ENCODE measurements at places on chromosomes 13 and 19.

GRCh38 chr19:47901370-47901769 lies 15.3 kb upstream of the SULT2A1 start:
- DNase-seq: no peak

GRCh38 chr19:51780270-51780669 lies 14.7 kb upstream of the FPR3 start:
- no peak for DNase-seq

- DNase-seq: peak; percentile 99
These were observed at the start of gene MED26 for GRCh38 chr19:16628183-16628983. Gene MED26, minus strand, starts transcription at chr19:16628204. Its CDS starts 261 bp downstream, at chr19:16627943.

DNA sequence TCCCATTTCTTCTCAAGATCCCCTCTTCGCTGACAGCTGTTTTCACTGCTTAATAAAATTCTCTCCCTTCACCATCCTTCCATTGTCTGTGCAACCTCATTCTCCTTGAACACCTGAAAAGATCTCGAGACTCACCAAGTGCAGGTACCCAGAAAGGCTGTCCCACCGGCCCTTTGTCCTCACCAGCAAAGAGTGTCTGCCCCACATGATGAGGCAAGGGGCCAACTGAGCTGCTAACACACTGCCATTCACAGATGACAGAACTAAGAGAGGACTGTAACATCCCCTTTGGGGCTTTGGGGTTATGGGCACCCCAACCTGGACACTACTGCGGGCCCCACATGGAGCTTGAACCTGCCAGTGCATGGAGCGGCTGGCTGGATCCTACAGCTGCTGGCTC lies 771.4 kb upstream of the MIR17HG start:
- DNase-seq: no peak

- no peak for DNase-seq
These were observed 37.0 kb downstream of the SKA3 start for GRCh38 chr13:21139374-21139773.

- DNase-seq: no peak
These were observed 110.2 kb upstream of the SPATA13 start for GRCh38 chr13:24050292-24050711.

GRCh38 chr19:12946731-12947496 lies 1.3 kb downstream of the RAD23A start:
- DNase-seq: no peak

- DNase-seq: no peak
These were observed 1422.4 kb upstream of the MIR17HG start for GRCh38 chr13:89925107-89925506.

DNA sequence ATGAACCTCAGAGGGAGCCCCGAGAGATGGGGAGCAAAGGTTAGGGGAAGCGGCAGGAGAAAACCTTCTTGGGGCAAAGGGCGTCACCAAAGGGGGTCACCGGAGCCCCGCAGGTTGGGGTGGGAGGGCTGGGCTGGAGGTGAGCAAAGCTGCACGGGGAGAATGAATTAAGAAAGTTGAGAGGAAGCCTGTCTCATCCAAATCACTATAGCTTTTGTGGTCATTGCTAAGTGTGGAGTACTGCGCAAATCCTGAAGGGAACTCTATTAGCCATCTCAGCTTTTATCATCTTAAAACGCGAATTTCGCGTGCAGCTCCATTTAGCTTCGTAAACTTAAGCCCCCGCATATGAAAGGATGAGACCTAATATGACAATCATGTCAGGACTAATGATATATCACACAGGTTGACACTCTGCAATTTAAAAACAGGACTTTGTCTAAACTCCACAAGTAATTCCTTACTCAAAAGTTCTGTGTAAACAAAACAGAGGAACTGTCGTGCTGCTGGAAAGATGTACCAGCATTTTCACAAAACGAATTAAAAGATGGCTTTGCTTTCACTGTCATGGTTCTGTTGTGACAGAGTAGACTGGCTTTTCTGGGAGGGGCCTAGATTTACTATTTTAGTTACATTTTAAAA lies 631 bp downstream of the LACC1 start:
- DNase-seq: no peak

DNA sequence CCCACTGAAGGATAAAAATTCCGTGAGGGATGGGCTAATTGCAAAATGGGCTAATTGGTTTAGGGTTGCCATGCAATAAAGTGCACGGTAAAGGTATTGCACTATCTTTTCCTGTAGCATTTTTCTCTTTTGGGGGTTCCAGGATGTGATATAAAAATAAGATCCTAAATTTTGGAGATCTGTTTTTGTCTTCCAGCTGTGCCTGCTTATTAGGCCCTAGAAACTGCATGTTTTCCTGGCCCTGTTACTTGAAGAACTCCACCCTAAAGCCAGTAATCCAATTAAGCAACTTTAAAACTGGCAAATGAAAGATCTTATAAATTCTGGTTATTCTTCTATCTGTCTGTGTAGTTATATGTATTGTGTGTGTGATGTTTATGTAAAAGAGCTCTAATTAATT lies 2489.6 kb downstream of the PCDH9 start:
- DNase-seq: no peak

GRCh38 chr13:27415116-27415515 lies 9.3 kb upstream of the GTF3A start:
- DNase-seq: no peak

GRCh38 chr19:38846097-38846496 lies 3.7 kb downstream of the HNRNPL start:
- DNase-seq: no peak

DNA sequence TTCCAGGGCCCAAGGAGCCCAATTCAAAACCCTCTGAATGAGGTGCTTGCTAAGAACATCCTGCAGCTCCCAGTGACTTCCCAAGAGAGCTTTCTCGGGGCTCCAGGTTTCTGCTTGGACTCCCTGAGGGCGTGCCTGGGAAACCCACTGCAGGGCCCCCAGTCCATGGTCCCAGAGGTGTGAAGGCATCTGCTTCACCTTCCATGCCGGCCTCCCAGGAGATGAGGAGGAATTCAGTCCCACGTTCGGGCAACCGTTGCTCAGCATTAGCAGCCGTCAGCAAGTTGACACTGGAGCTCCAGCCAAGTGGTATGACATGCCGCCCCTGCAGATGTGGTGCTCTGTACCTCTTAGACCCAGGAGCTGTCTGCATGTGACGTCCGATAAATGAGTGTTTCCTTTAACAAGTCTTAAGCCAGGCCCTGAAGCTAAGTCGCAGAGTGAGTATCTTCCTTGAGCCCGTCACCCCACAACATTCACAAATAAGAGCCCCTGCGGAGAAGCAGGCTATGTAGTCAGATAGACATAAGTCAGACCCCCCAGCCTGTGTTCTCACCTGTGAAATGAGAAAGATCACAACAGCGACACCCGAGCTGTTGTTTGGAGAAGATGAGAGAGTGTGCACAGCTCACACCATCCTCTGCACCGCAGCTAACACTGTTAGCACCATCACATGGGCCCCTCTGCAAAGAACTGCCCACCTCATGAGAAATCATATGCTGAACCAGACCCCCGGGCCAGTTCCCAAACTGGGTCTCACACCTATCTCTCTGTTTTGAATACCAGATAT lies 150.3 kb downstream of the KATNAL1 start:
- DNase-seq: no peak

DNA sequence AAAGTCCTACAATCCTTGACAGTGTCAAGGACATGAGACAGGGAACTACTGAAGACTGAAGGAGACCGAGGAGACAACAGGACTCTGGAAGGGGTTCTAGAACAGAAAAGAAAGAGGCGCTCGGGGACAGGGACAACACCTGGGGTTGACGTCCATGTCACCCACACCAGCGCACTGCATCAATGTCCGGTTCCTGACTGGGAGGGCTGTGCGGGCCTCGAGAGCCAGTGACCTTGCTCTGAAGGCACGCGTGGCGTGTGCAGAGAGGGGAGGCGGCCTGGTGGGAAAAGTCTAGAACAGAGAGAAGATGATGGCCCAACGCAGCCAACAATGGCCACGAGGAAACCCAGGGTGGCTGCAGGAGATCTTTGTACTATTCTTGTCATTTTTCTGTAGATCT lies 5.7 kb downstream of the CARS2 start:
- DNase-seq: no peak

DNA sequence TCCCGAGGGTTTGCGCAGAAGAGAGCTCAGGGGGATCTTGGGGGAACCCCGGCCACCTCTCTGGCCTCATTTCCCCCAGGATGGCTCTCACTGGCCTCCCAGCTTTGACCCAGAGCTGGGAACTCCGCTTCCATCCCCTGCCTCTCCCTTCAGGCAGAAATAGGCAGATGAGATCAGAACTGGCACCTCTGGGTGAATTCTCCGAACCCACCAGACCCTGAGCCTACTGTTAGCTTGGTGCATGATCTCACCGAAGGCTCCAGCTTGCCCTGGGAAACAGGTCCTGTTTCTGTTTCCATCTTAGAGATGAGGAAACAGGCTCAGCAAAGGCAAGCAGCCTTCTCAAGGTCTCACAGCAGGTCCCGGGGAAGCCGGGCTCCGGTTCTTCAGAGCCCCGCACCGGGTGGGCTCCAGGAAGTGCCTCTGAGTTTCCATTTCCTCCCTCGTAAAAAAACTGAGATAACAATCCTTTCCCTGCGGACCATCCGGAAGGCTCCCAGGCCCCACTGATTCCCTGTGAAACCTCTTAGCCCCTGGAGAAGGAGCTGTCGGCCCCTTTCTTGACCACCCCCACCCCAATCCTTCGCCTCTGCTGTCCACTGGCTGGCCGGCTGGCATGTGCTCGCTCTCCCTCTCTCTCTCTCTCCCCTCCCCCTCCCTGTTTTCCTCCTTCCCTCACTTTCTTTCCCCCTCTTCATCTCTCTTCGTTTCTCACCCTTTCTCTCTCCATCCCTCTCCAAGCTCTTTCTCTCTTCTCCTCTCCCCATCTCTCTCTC lies 2.1 kb downstream of the NECTIN2 start:
- peak; percentile 18 for DNase-seq

DNA sequence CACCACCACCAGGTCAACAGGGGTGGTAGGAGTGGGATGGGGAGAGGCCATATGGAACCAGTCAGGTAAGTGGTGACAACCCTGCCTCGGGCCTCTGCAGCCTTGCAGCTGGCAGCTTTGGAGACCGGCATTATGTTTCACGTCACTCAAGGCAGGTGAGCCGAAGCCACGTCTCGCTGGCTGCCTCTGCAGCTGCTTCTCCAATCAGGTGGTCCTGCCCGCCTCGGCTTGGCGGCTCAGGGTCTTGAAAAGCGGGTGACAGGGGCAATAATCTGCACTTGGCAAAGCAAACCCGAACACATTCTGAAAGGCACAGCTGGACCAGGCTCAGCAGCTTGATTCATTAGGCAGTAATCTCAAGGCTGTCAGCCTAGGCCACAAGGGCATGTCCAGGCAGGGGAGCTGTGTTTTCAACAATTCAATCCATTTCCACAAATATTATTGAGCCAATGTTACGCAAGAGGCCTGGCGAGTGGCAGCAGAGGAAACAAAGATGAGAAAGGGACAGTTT lies 77.4 kb upstream of the PCDH8 start:
- DNase-seq: no peak

- DNase-seq: no peak
These were observed 118.5 kb upstream of the GPC6 start for GRCh38 chr13:93108111-93108601.

GRCh38 chr13:110640591-110641029 lies 25.3 kb downstream of the NAXD start:
- no peak for DNase-seq

DNA sequence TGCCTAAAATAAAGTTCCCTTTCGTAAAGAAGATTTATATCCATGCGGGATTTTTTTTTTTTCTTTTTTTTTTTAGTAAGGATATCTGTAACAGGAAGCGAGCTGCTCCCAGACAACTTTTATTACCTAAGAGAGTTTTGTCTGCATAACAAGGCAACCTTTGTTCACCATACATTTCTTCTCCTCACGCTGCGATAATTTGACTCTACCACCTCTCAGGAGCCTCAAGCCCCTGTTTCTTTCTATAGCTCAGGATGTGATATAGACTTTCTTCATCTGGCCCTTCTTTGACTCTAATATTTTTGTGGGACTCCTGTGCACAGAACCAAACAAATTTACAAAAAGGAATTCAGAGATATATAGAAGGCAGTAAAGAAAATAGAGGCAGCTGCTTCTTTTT lies 1053.7 kb upstream of the SPRY2 start:
- DNase-seq: no peak

- peak; percentile 27 for DNase-seq
These were observed 279.7 kb downstream of the COG6 start for GRCh38 chr13:39935155-39935554.

GRCh38 chr19:15449620-15450527 lies at the start of gene WIZ:
Gene WIZ, minus strand, starts transcription at chr19:15449956. Its CDS starts 1,649 bp downstream, at chr19:15448307.
- DNase-seq: peak; percentile 92

GRCh38 chr19:6318772-6319171 lies 14.6 kb downstream of the ACER1 start:
- DNase-seq: no peak

- DNase-seq: no peak
These were observed 292.9 kb downstream of the DNAJC15 start for GRCh38 chr13:43316281-43316680.

DNA sequence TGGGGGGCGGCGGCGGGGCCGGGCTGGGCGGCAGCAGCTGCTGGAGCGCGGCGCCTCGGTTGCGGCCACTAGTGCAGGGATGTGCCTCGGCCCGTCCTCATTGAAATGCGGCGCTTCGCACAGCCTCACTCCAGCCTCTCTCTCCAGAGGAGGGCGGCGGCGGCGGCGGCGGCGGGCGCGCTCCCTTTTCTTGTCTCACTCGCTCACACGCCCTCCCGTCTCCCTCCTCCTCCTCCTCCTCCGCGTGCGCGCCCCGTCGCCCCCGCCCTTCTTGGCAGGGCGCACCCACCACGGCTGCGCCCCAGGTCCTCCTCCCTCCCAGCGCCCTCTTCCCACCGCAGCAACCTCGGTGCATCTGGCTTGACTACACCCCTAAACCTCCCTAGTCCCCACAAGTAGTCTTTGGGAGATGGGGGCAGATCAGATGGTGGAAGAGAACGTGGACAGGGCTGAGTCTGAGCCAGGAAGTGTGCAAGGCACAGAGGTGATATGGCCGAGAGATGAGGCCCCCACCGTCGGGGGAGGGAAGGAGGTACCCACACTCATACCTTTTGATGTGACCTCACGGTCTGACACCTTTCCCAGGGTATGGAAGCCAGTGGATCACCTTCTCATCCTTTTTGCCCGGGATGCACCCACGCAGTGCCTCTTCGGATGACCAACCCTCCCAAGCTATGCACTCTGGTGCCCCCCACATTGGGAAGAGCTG lies at the start of gene DCLK1:
TSS of gene DCLK1 (minus strand) at position 161 of the 709 bp plus-strand sequence.
- no peak for DNase-seq

GRCh38 chr13:46810440-46810839 lies 13.5 kb upstream of the ESD start:
- no peak for DNase-seq

DNA sequence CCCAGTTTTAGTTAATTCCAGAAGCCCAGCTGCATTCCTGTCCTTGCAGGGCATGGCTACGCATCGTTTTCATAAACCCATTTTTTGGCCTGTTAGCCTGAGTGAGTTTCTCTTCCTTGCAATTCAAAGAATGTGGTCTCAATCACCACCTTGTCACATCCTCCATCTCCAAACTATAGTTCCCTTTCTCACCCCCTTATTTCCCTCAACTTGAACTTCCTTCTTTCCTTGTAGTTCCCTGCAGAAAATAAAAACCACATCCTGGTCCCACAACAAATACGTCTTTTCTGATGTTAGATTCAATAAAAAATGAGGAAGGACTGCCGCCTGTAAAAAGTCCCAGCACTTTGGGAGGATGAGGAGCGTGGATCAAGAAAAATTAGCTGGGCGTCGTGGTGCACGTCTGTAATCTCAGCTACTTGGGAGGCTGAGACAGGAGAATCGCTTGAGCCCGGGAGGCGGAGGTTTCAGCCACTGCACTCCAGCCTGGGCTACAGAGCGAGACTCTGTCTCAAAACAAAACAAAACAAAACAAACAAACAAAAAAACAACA lies 13.2 kb downstream of the ADGRE3 start:
- no peak for DNase-seq

- DNase-seq: no peak
These were observed 2651.1 kb upstream of the PCDH20 start for GRCh38 chr13:64066711-64067110.

GRCh38 chr13:107580741-107581412 lies 634.5 kb downstream of the LIG4 start:
- no peak for DNase-seq

Data from GM10248 (cell line).